ENCODE measurements at places on chromosomes 5 and 9. TPM values are rescaled to one million over a fixed set of nuclear protein-coding genes. Genes with fewer than 3 reads are reported as not detected.

GRCh38 chr5:16791036-16791705 lies 144.9 kb downstream of the MYO10 start:
- DNase-seq, result no peak

GRCh38 chr5:54547711-54548250 lies 30.2 kb downstream of the SNX18 start:
- no peak for DNase-seq

GRCh38 chr5:142325725-142326479 lies 1.1 kb upstream of the SPRY4 start:
- peak; percentile 61 for DNase-seq

PCDHGA8 gene
- 3.3 TPM for total RNA-seq

DNA sequence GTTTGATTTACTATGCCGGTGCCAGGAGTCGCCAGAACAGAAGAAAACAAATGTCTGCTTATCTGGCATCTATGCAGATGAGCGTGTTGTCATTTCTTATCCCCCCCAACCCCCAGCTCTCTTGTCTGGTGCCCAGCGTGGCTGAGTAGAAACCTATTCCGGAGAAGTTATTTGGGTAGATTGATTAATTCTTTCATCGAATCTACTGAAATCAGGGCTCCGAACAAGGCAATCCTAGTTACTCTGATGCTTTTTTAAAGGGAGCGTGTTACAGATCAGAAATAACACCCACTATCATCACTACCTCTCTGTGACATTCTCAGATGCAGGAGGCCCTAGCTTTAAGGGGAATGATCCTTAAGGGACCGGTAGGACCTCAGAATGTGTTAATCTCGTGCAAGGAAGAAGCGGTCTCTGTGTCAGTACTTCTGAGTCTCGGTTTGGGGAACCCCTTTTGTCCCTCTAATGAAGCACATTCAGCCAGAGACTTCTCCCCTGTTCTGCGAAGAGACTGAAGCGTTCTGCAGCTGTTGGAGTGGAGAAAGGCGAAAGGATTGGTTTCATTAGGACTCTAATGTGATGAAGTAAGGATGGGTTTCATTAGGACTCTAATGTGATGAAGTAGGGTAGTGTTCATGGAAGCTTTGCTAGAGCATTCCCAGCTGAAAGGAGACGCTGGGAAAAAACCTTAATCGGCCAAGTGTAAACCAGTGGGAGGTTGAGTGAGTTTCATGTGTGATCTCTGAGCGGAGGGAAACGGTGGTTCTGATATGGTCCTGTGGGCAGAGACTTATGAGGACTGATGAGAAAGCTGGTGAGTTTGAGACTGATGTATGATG lies 1.5 kb downstream of the PIP5K1B start:
- no peak for DNase-seq

DNA sequence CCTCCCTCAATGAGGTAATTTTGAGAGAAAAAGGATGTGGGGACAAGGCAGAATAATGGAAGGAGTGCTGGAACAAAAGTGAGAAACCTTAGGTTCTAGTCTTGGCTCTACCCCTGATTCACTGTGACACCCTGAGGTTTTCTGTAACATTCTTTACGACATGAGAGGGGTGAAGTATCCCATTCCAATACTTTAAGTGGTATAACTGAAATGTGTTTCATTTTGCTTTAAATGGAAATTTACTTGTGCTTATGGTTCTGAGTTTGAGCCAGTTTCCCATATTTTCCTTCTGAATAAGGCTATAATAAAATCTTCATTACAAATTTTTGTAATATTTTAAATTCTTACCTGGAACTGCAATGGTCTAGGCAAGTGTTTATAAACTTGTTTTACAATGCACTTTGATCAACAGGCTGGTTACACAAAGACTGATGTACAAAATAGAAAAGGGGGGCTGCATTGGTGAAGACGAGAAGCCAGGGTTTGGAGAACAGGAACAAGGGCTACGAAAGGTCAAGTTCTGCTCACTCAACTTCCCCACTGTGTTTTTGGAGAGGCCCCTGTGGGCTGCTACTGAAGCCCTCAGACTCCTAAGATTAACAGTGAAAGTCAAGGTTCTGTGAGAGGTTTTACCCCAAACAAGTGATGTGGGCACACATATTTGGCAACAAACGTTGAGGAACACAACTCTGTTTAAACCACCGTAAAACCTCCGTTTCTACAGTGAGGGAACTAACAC lies 171.9 kb upstream of the ELL2 start:
- no peak for DNase-seq

DNA sequence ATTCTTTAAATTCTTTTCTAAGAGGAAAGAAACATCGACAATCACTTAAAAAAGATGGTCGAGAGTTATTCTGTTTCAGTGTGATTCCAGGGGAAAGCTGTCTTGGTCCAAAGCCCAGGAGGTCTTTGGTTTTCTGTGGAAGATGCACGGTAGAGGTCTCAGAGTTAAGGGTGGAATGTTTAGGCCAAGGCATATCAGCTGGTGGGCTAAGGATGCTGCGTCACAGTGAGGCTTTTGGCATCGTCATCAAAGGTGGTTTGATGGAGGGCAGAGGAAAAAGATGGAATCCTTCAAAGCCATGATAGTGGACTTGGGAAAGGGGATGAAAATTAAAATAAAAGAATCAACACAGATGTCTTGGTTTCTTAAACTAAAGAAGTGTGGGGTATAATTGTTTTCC lies 137.3 kb upstream of the ANKH start:
- no peak for DNase-seq
